ENCODE measurements at places on chromosomes 4 and X. TPM values are rescaled to one million over a fixed set of nuclear protein-coding genes. Genes with fewer than 3 reads are reported as not detected.

DNA sequence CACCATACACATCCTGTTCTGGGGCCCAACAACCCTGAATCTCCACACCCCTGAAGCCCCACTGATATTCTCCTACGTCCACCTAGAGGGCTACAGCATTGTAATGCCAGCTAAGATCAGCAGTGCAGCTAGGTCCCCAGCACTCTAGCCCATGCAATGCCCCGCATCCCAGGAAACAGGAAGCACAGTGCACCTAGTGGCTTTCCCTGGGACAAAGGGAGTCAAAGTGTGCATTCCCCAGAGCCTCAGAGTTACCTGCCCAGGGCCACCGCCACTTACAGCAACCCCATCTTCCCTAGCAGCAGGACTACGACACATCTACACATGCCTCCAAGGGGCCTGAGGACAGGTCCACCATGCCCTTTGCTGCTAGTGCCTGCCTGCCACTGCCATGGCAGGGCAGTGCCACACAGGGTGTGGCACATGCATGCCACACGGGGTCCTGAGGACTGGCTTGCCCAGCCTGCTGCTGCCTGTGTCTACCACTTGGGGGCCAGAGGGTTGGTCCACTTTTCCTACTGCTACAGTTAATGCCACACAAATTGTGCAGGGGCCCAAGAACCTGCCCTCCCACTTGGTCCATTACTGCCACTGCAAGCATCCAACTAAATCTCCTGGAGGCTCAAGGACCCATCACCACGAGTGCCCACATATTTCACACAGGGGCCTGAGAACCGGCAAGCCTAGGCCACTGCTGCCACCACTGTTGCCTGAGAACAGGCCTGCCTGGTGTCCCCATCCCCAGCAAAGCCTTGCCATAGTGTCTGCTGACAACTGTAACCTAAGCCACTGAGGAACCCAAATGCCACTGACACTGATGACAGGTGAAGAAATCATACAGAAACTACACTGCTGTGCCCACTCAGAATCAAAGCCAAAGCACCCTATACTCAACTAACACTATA lies 23.7 kb downstream of the TLR6 start:
- DNase-seq, result no peak
- no peak overlapping the region for H3K4me3 ChIP-seq
- H3K27me3 ChIP-seq, result no peaks in the 10 kb centered on the region
- peaks cover 14% of the 10 kb centered on the region for H3K4me1 ChIP-seq
- H3K36me3 ChIP-seq, result no peaks in the 10 kb centered on the region
- H3K27ac ChIP-seq, result peak overlapping the region; percentile 90

- no peaks in the 10 kb centered on the region for H3K27me3 ChIP-seq
- H3K4me1 ChIP-seq, result peaks cover 5% of the 10 kb centered on the region
- H3K27ac ChIP-seq, result no peak overlapping the region
- no peak overlapping the region for H3K4me3 ChIP-seq
- H3K36me3 ChIP-seq, result no peaks in the 10 kb centered on the region
These were observed 3.7 kb upstream of the C4orf36 start for GRCh38 chr4:86895692-86896488.

DNA sequence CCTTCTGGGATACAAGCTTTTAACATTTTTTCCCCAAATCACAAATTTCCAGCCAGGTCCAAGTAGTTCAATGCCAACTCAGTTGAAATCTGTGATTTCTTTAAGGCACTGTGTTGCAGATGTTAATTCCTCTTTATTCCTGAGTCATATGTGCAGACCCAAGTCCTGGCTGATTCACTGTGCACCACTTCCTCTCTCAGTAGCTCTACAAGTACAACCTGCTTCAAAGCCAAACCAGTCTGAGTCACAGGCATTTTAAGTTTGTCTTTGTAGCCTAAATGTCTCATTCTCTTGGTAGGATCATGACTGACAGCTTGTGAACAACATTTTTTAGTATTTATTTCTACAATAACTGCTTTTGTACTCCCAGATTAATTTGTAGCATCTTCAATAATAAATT lies 165.6 kb upstream of the S100G start:
- H3K36me3 ChIP-seq, result no peaks in the 10 kb centered on the region
- no peak overlapping the region for H3K4me3 ChIP-seq
- peaks cover 4% of the 10 kb centered on the region for H3K4me1 ChIP-seq

GRCh38 chr4:173231916-173232315 lies 63.3 kb downstream of the GALNT7 start:
- no peaks in the 10 kb centered on the region for H3K4me1 ChIP-seq
- H3K27ac ChIP-seq, result no peak overlapping the region
- H3K27me3 ChIP-seq, result no peaks in the 10 kb centered on the region
- no peaks in the 10 kb centered on the region for H3K36me3 ChIP-seq

The MAGEA2 gene
- not detected for total RNA-seq

The PPP1R2C gene
- total RNA-seq, result not detected

Measured in IMR-90 (cell line).